ENCODE measurements at places on chromosomes 12 and 14.
A peak's percentile ranks its signal among the peaks of the same experiment; 100 is the strongest.

DNA sequence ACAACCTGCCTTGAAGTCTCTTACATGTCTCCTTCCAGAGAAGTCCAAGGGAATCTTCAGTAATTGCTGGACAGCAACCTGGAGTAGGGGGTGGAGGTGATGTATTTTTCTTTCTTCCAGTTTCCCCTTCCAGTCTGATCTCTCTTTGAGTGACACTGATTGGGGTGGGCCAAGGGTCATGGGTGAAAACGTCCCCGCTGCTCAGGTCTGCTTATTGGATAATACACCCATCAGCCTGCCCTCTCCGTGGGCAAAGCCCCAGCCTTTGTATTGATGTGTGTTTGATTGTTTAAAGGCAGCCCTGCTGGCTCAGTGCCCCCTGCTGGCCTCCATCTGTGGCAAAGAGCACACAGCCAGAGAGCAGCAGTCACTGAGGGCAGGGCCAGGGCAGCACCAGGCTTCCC is 35.7 kb upstream of the ATP2A2 start:
- DNase-seq = peak; percentile 6

DNA sequence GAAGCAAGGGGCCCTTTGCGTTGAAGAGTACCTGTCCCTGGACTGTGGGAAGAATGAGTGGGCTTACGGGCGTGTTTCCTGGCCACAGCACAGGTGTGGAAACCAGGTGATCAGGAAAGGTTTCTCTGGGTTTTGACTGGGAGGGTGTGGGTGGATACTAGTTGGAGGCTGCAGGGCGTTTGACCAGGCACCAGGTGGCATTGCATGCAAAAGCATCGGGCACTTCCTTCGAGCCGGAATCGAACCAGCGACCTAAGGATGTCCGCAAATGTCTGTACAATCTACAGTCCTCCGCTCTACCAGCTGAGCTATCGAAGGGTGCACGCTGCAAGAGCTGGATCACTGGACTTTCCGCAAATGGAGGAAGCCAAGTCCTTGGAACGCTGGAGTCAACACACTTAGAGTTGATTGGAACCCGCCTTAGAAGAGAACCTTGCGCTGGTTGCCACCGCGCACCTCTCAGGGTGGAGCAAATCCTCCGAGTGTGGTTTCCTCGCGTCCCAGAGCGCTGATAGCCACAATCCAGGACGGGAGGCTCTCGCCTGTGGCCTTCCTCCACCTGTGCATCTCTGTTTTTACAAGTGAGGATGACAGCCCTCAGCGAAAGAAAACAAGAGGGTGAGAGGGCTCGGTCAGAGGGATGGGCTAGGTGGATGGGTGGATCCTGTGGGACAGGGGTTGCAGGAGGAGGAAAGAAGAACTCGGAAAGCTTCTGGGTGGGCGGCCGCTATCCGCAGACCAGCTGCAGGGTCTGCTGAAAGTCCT is 21.2 kb upstream of the RNASE4 start:
- peak; percentile 53 for DNase-seq

DNA sequence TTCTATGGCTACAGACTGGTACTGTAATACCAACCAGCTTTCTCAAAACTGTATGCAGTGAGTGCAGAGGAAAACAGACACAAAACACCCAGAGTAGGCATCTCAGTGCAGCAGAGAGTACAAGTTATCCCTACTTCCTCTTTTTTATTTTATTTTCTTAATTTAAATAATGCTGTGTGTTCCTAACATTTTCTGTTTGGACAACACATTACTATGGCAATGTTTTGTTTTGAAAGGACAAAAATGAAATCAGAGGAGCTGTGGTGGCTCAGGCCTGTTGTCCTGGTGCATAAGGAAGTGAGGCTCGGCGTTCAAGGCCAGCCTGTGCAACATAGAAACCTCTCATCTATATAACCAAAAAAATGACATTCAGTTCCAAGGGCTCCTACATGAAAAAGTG is 33.7 kb upstream of the SELPLG start:
- DNase-seq = no peak

- peak; percentile 73 for DNase-seq
These were observed at the start of gene GLIPR1L2 for GRCh38 chr12:75390899-75391538. Gene GLIPR1L2 (plus strand): TSS chr12:75391089. CDS start chr12:75391117, 28 bp downstream.

- no peak for DNase-seq
These were observed 12.4 kb upstream of the RTN1 start for GRCh38 chr14:59882957-59883356.

DNA sequence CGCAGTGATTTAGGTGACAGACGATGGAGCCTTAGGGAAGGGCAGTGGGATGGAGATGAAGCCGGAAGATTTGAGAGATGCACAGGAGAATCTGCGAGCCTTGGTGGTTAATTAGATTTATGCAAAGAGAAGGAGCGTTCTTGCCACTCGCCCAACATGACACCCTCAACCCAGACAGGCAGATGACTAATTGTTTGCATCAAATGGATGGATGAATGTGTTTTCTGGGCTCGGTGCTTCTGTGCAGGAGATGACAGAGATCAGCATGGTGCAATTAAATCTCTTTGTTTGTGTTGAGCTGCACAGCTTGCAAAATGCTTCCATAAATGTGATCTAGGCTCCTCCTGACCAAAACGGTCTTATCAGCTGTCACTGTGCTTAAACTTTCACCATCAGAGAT is 202.3 kb upstream of the PRMT8 start:
- DNase-seq = no peak

GRCh38 chr14:101475456-101476257 is 85.6 kb upstream of the DIO3 start:
- no peak for DNase-seq

GRCh38 chr12:65623507-65623906 is 200.8 kb upstream of the HMGA2 start:
- DNase-seq = no peak

GRCh38 chr12:112891093-112892024 is 15.4 kb upstream of the OAS1 start:
- no peak for DNase-seq

DNA sequence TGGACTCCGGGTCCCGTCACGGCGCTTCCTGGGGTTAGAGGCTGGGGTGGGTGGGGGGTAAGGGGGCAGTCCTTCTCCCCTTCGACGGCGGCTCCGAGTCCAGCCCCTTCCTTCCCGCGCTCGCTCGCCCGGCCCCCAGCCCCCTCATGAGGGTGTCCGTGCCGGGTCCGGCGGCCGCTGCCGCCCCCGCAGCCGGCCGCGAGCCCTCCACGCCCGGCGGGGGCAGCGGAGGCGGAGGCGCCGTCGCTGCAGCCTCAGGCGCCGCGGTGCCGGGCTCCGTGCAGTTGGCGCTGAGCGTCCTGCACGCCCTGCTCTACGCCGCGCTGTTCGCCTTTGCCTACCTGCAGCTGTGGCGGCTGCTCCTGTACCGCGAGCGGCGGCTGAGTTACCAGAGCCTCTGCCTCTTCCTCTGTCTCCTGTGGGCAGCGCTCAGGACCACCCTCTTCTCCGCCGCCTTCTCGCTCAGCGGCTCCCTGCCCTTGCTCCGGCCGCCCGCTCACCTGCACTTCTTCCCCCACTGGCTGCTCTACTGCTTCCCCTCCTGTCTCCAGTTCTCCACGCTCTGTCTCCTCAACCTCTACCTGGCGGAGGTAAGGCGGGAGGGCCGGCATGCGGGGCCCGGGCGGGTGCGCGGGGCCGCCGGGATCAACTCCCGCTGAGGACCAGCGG is 500 bp downstream of the GPR137C start:
- DNase-seq = peak; percentile 17

GRCh38 chr12:107304588-107305532 is 211.5 kb upstream of the CRY1 start:
- no peak for DNase-seq

- DNase-seq = no peak
These were observed 150.6 kb upstream of the TBX3 start for GRCh38 chr12:114834621-114835020.

Data from effector CD8-positive, alpha-beta T cell (primary cell).